ENCODE measurements at places on chromosomes 5 and 9.
A peak's percentile ranks its signal among the peaks of the same experiment; 100 is the strongest.

- no peak for DNase-seq
These were observed 206.3 kb upstream of the GDNF start for GRCh38 chr5:38046103-38046502.

DNA sequence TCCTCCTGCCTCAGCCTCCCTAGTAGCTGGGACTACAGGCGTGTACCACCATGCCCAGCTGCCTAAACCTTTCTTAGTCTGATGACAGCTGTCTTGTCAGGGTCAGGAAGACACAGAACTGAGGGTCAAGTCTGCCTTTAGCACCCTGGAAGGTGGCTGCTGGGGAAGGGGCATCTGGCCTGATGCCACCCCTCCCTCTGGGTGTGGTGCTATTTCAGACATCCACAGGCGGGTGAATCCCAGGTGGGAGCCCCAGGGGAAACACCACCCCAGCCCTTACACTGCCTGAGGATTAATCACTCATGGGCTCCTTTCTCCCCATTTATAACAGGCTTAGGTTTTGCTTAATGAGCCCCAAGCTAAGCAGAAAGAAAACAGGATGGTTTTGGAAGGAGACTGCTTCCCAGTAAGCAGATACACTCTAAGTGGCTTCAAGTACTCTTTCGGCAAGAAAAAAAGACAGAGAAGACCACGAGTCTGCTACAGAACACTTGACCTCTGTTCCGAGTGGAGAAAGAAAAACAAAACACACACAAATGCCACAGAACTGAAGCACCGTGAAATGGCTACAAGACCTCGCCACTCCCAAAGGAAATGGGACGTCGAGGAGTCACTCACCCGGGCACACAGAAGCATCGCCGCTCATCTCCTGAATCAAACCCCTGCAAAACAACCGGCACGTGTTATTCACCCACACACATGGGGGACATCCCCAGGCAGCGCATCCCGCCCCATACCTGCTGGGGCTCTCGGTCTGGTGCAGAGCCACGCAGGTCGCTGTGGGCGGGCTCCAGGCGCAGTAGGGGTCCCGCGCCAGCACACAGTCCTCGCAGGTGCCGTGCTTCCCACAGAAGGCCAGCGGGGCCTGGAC, 62.4 kb downstream of the SECISBP2 start:
- no peak for DNase-seq

DNA sequence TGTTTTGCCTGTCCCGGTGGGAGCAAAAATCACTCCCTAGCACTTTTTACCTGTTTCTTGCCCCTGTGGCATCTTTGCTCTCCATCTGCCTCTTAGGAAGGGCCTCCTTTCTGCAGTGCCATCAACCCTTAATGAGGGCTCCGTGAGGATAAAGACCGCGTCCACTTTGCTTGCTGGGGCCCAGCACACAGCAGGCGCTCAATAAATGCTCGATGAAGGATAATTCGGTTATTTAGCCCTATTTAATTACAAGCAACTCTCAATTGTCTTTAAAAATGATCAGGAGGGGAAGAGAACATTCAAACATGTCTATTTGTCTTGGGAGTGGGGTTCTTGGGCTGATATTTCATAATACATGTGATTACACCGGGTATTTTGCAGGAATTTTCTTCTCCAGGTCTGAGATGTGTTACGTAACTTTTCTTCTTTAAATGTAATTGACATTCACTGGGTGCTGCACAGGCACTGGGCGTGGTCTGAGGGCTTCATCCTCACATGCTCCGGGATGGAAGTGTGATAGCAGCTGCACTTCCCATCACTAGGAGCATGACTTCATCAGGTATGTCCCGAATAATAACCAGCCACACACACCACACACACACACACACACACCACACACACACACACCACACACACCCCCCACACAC, 19.8 kb upstream of the NTNG2 start:
- DNase-seq = no peak

GRCh38 chr9:99037769-99038483, 67.0 kb upstream of the TGFBR1 start:
- DNase-seq = peak; percentile 53

GRCh38 chr9:132880324-132880661, 1.6 kb downstream of the SPACA9 start:
- DNase-seq = no peak

- peak; percentile 33 for DNase-seq
These were observed 524.2 kb upstream of the DAB2 start for GRCh38 chr5:39948867-39949468.

GRCh38 chr5:107580889-107581820, 89.6 kb downstream of the EFNA5 start:
- no peak for DNase-seq

DNA sequence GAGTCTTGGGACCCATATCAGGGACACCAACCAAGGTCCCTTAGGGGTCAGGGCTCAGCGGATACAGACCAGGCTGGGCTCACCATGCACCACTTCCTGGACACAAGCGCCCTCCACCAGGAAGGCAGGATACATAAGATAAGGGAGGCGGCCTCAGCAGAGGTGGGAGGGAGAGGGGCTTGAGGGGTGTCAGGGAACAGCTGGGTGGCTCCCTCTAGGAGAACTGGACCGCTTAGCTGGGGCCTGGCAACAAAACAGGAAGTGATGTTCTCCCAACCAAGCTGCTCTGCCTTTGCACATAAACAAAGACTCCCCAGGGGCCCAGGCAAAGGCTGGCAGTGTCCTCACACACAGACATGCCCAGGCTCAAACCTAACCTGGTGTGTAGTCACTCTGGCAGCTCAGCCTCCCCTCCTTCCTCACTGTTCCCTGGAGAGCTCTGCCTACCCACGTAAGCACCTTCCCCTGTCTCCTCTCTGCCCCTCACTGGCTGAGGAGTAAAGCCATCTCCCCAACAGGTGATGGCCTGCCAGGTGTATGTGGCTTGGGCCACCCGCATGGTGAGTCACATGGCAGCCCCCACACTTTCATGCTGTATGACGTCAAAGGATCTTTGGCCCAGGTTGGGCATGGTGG, 5.8 kb upstream of the BICD2 start:
- DNase-seq = no peak

DNA sequence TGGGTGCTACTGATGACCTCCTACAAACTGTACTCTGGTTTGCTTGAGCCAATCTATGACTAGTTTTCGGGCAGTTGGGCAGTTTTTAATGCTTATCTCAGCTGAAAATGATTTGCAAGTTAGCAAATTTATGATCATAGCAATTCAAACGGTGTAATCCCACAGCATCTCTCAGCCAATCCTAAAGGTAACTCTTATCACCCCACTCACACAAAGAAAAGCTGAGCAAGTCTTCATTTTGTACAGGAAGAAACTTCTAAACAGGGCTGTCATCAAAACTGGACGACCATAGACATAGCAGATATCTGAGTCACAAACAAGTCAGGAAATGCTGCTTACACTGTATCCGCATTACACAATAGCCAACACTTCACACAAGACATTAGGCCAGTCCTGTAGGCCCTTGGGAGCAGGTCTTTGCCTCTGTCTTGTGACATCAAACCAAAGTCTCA, 2.6 kb upstream of the ENC1 start:
- no peak for DNase-seq

DNA sequence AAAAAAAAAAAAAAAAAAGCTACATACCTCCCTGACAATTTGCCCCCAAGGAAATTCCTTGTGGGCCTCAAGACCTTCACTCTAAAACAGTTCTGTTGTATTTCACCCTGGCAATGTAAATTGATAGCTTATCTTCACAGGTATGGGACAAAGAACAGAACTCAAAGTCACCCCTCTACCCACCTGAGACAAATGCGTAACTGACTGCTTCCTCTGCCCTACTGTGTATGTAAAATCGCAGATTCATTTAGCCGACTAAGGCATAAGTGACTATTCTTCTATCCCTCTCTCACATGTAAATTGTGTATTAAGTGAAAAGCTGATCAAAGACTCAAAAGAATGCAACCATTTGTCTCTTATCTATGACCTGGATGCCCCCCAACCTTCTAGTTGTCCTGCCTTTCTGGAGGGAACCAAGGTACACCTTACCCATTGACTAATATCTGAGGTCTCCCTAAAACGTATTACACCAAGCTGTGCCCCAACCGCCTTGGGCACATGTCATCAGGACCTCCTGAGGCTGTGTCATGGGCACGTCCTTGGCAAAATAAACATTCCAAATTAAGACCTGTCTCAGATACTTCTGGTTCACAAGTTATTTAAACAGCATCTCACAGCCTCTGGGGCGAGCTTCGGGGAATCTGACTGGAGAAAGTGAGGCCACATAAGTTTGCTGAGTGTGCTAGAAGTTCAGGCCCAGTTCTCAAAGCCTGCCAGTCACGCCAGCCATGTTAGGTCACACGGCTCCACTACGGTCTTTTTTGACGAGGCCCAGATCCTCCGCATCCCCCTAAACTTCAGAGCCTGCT, 954 bp downstream of the TBCA start:
- DNase-seq = no peak

DNA sequence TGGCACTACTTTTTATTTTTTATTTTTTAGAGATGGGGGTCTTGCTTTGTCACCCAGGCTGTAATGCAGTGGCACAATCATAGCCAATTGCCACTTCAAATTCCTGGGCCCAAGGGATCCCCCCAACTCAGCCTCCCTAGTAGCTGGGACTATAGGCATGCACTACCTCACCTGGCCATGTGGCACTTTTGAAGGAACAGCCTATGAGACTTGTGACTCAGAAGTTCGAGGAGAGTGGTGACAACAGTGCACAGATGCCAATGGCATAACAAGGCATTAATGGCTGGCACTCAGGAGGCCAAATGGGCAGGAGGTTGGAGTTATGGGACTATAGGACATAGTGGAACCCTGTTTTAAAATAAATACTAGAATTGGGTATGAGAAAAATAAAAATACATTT, 33.7 kb downstream of the ANKRD31 start:
- DNase-seq = no peak

GRCh38 chr9:122403381-122404000, 32.7 kb downstream of the PTGS1 start:
- DNase-seq = no peak

DNA sequence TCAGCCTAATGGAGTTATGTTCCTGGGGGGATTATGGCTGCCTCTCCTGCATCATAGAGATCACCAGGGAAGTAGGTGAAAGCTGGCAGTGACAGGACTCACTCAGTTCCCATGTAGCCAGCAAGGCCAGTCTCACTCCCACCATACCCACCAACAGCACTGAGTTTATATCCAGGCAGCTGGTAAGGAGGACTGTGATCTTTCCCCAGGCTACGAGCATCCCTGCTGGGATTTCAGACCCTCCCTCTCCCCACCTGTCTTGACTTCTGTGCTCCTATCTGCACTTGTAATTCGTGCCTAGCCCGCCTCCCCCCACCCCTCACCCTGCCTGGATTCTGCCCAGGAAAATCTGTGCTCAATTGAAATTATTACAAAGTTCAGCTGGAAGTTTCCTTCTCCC, 499.1 kb upstream of the NUDT12 start:
- no peak for DNase-seq

DNA sequence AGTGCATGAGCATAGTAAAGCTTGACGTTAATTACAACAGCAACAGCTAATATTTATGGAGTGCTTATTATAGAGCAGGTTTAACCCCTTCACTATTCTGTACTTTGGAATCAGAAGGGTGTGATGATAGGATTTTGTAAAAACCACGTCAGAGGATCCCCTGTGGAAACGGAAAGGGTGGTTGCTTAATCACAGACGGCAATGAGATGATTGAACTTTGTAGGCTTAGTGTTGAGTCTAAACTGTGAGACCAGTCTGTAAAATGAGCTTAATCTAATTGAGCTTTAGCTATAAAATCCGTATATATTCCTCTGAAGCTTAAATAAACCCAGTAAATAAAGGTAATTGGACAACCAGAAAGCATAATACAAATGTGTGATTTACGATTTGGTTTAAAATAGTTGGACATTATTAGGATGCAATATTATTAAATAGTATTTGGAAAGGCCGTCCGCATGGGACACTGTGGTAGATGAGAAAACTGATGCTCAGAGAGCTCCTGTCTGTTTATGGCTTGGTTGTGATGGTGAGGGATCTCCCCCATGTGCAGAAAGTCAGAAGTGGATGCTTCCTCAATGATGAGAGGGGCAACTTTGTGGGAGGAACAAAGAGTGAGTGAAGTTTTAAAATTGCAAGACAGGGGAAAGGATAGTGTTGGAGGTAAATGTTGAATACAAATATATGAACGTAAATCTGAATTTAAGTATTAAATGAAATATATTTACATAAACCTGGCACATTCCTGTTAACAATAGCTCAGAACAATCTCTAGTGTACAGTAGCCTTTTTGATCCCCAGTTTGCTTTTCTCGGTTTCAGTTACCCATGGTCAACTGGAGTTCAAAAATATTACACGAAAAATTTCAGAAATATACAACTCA, 23.4 kb upstream of the SCGB3A2 start:
- no peak for DNase-seq

DNA sequence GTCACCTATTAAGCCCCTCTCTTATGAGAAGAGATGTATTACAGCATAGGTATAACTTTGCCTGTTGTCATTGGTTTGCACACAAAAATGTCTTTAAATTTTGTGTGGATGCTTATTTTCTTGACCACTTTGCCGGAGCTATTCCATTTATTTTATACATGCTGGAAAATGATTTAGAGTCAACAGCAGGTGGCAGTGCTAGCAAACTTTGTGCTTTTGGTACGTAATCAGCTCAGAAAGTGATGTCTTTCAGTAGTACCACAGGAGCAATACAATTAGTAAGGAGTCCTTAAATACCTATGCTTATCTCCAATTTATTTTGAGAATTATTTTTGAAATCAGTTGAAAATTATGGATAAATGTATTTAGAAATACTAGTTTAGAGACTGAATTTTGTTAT, 19.8 kb upstream of the NUDT12 start:
- DNase-seq = no peak

- DNase-seq = no peak
These were observed 2.5 kb downstream of the SRP19 start for GRCh38 chr5:112863549-112863948.

GRCh38 chr5:62640446-62640845, 61.8 kb downstream of the LRRC70 start:
- no peak for DNase-seq

DNA sequence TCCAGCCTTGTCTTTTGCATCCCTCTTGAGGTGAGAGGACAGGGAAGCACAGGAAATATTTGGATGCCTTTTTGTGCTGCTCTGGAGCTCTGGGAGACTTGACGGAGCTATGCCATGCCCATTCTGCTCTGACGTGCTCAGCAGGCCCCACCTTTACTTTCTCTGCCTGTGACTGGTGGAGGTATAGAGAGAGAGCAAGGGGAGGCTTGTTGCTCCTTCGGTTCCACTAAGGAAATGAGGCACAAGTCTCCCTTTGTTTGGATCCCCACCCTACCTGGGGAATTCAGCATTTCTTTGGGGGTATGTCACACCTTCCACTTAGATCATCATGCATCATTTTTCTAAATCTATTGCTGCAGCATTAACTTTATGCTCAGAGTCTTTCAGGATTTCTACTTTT, 121.8 kb upstream of the CNTLN start:
- DNase-seq = no peak
